ENCODE measurements at places on chromosomes 16 and 17.

DNA sequence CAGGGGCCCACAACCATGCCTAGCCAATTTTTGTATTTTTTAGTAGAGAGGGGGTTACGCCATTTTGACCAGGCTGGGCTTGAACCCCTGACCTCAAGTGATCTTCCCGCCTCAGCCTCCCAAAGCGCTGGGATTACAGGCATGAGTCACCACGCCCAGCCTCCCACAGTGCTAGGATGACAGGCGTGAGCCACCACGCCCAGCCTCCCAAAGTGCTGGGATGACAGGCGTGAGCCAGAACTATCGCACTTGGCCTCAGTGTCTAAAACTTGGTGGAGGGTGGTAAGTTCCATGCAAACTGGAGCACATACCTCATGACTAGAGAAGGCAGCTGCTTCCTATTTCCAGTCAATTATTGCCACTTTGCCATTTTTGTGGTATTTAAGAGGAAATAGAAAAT lies 7.1 kb downstream of the HSD17B2 start:
- DNase-seq: no peak

DNA sequence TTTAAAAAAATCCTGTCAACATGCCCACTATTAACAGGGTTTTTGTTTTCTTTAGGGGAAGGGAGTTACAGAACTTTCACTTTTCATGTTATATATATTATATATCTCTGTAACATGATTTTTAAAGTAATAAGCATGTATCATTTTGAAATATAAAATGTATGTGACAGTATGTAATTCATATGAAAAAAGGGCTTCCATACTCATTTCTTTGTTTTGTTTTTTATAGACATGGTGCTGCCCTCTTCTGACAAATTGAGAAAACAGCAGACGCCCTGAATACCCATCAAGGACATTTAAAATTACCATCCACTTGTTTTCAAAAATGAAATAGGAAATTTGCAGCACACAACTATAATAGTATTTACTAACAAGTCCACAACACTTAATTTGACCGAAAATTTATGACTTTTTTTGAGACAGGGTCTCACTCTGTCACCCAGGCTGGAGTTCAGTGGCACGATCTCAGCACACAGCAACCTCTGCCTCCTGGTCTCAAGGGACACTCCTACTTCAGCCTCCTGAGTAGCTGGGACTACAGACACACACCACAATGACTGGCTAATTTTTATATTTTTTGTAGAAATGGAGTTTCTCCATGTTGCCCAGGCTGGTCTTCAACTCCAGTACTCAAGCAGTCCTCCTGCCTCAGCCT lies 30.4 kb downstream of the CFDP1 start:
- DNase-seq: no peak

- no peak for DNase-seq
Observed at GRCh38 chr16:49531931-49532840, 158.6 kb downstream of the C16orf78 start.

GRCh38 chr16:25020112-25020631 lies 5.0 kb upstream of the ARHGAP17 start:
- no peak for DNase-seq

DNA sequence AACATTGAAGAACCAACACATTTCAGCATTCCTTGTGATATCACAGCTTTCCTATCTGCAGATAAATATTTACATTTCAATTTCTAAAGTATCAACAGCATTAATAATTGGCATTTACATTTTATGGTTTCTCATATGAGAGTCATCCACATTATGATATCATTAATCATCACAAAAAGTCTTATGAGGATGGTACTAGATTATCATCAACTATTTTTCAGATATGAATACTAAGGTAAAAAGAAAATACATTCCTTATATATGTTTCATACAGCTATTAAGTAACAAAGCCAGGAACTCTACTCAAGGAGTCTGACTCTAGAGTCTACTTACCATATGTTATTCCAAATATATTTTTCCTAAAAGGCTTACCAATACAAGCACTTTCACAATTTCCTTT lies 40.7 kb downstream of the ABCA5 start:
- no peak for DNase-seq

DNA sequence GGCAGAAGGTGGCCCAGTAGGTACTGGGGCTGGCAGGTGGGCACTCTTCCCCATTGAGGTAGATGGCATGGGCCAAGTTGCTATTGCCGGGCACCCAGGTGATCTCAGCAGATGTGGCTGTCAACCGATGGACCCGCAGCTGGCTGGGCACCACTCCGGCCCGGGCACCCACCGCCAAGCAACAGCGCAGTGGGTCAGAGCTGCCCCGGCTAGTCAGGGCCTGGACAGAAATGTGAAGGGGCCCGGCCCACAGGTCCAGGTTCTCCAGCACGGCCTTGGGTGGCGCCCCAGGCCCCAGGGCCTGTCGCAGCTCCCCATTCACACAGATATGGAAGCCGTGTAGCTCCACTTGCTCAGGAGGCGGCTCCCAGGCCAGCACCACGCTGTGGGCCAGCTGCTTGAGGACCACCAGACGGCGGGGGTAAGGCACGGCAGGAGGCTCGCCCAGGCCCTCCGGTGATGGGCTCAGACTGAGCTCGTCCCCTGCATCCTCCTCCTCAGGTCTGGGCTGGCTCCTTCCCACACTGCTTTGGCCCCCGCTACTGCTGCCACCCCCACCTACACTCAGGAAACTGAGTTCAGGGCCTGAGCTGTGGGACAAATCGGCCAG lies 16.5 kb downstream of the TSPOAP1 start:
- no peak for DNase-seq

GRCh38 chr16:74257061-74257460 lies 39.6 kb upstream of the PSMD7 start:
- no peak for DNase-seq

GRCh38 chr17:17668775-17669579 lies 12.3 kb upstream of the RAI1 start:
- DNase-seq: no peak

GRCh38 chr16:56894331-56894917 lies 29.4 kb downstream of the SLC12A3 start:
- no peak for DNase-seq

- DNase-seq: no peak
Observed at GRCh38 chr16:86513471-86514277, 3.3 kb downstream of the FOXF1 start.

DNA sequence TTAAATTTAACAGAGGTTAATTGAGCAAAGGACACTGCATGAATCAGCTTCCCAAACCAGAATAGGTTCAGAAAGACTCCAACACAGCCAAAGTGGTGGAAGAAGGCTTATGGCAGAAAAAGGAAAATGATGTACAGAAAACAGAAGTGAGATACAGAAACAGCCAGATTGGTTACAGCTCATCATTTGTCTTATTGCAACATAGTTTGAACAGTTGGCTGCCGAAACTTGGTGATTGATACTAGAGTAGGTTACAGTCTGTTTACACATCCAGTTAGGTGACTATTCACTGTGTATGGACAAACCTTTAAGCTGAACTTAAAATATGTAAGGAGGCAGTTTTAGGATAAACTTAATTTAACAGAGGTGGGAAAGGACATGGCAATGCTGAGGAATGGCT lies 18.3 kb downstream of the TMEM100 start:
- no peak for DNase-seq
